ENCODE measurements at places on chromosomes 7 and 10.

DNA sequence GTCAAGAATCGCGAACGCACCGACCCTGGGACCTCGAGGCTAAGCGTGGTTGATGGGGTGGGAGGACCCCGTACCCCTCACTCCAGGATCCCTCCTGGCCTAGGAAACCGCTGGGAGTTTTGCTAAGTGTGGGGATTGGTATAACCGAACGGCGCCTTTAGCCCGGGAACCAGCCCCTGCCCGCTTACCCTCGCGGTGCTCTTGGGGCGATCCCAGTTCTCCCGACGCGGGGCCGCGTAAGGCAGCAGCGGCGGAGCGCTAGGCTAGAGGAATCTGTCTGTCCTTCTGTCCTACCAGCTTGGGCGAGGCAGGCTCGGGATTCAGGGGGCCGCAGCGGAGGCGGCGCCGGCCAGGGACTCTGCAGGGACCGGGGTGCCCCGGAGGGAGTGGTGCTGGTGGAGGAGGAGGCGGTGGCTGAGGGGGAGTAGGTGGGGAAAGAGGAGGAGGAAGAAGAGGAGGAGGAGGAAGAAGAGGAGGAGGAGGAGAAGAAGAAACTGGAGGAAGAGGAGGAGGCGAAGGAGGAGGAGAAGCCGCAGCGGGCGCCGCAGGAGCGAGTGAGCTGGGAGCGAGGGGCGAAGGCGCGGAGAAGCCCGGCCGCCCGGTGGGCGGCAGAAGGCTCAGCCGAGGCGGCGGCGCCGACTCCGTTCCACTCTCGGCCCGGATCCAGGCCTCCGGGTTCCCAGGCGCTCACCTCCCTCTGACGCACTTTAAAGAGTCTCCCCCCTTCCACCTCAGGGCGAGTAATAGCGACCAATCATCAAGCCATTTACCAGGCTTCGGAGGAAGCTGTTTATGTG lies 439 bp upstream of the EMX2 start:
- no peak for DNase-seq

- DNase-seq, result no peak
Observed at GRCh38 chr7:124532166-124532565, 233.4 kb downstream of the GPR37 start.

DNA sequence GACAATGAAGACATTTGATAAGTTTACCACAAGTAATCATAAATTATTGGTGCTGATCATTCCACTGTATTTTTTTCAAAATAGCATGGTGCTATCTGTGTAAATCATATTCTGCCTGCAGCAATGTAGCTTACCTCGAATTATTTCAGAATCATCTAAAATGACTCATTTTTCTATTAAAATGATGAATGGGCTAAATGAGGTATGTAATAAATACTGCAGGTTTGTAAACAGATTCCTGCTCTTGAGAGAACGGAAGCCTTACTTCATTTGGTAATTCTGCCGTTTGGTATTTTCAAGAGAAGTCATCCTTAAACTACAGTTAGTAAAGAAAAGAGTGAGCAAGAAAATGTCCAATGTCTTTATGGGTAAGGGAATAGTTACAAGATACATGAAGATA lies 115.9 kb downstream of the CHCHD3 start:
- no peak for DNase-seq

DNA sequence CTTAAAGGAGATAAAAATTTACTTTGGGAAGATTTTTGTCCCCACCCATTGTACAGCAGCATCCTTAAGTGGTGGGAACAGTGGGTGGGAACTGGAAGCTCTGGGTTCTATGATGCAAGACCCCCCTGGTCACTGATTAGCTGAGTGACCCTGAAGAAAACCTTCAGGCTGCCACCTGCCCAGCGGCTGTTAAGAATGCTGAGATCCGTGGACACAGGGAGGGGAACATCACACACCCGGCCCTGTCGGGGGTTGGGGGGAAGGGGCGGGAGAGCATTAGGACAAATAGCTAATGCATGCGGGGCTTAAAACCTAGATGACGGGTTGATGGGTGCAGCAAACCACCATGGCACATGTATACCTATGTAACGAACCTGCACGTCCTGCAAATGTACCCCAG lies 14.5 kb downstream of the CARD11 start:
- DNase-seq, result no peak

- DNase-seq, result no peak
Observed at GRCh38 chr7:69790977-69791724, 192.9 kb downstream of the AUTS2 start.

DNA sequence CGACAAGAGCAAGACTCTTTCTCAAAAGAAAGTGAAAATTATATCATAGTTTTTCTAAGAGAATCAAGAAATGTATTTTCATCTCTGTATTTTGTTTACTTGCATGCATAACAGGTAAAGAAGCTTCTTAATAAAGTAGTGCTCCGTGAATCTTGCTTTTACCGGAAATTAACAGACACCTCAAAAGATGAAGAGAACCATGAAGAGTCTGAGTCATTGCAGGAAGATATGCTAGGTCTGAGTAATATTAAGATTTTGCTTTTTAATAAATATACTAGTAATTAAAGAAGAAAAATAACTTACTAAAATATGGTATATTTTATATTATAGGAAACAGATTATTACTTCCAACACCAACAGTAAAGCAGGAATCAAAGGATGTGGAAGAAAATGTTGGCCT lies 39.5 kb upstream of the STOX1 start:
- no peak for DNase-seq

GRCh38 chr10:14236341-14236740 lies 94.4 kb downstream of the FRMD4A start:
- no peak for DNase-seq

DNA sequence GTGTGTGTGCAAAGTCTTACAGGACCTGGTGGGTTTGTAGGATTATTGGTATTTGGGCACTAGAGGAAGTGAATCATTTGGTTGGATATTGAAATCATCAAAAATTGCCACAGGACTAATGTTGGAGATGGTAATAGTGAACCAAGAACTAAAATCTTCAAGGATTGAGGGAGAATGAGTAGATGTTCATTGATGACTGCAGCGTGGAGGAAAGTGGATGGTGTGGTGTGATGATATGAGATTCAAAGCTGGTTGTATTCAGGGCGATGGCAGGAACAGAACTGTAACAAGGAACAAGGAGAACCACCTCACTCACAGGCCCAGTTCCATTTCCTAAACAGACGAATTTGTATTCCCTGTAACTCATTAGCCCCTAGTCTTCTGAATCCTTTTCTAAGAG lies 90.3 kb downstream of the TRIM24 start:
- DNase-seq, result no peak

DNA sequence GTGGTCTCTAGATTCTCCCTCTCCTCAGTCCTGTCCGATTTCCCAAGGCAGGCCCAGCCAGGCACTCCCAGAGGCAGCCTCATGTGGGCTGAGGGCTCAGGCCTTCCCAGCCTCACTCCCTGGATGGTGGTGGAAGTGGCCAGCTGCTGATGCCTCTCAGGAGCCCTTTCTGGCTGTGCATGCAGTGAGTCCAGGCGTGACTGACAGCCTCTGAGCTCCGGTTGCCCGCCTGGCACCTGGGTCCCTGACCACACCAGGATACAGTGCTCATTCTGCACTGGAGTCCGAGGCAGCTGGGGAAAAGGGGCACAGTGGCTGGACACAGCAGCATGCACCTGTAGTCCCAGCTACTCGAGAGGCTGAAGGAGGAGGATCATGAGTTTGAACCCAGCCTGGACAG lies 132.6 kb downstream of the CUL2 start:
- no peak for DNase-seq

DNA sequence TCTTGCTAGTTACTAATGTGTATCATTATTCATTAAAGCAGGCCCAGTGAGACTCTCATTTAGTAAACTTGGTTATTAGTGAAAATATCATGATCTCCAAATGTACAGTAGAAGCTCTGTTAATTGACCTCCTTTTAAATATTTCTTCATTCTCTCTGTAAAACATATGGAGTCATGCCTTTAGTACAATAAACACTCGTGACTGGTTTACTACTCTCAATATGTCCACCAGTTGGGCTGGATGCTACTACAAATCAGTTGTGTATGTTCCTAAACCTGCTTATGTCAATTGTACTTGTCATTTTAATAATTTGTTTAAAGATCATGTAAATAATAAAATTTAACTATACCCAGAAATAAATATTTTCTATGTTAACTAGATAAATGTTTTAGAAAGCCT lies 68.6 kb upstream of the COMTD1 start:
- DNase-seq, result no peak

DNA sequence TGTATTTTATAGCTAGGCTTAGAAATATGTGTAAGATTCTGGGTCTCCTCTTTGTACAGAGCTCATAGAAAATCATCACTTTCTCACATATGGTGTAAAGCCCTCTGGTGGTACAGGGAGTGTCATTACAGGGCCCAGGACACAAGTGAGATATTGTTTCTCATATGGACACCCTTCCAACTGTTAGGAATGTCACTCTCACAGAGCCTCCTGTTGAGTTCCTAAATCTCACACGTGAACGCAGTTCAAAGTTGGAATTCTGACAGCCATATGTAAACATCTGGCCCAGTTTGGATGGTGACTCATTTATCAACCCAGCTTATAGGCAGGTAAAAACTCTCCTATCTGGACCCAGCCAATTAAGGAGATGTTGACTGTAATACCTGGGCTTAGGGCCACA lies 35.4 kb upstream of the ZNF107 start:
- DNase-seq, result no peak

DNA sequence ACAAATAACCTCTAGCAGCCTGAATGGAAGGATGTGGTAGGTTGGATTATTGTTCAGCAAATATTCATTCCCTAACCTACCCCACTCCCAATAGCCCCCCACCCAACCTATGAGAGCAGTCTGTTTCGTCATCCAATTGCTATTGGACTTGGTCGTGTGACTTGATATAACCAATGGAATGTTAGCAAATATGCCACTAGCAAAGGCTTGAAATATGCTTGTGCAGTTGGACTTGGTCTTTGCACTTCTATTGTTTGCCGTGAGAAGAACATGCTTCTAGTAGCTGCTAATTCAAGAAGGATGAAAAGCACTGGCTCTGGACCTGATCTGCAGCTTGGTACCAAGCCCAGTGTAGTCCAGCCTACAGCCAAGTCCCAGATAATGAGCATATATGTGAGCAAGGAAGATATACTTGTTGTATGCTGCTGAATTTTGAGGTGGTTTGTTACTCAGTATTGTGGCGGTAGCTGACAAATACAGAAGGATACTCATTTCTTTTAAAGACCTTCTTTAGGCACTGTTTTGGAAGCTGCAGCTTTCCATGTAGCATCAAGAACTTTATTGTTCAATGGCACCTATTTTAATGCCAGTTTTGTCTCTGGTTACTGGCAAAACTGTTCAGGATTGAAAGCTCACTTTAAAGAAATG lies 180.4 kb downstream of the EXOC4 start:
- DNase-seq, result no peak

DNA sequence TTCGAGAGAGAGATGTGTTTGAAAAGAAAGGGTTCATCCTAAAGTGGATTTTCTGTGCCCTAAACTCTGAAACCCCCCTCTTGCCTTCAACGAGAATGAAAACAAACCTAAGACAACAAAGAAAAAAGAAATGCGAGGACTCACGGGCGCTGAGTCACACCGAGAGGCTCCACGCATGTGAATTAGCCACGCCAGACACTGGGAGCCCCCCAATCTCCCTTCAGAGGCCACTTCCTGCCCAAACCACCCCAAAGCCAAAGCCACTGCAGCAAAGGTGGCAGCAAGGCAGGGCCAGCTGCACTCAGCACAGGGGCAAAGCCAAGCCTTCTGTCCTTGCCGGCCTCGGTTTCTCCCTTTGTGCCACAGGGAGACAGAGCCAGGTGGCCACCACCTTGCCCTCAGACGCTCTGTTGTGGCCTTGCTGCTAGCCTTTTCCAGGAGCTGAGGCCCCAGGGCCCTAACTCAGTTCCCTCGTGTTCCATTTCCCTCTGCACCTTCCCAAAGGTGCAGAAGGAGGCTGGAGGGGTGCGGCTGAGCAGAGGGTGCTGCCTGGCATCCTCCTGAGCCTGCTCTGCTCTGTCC lies 93.3 kb downstream of the FAM53B start:
- no peak for DNase-seq

- no peak for DNase-seq
Observed at GRCh38 chr7:101128040-101128834, 1.3 kb downstream of the SERPINE1 start.

- no peak for DNase-seq
Observed at GRCh38 chr7:23247603-23248335, 1.2 kb downstream of the GPNMB start.

DNA sequence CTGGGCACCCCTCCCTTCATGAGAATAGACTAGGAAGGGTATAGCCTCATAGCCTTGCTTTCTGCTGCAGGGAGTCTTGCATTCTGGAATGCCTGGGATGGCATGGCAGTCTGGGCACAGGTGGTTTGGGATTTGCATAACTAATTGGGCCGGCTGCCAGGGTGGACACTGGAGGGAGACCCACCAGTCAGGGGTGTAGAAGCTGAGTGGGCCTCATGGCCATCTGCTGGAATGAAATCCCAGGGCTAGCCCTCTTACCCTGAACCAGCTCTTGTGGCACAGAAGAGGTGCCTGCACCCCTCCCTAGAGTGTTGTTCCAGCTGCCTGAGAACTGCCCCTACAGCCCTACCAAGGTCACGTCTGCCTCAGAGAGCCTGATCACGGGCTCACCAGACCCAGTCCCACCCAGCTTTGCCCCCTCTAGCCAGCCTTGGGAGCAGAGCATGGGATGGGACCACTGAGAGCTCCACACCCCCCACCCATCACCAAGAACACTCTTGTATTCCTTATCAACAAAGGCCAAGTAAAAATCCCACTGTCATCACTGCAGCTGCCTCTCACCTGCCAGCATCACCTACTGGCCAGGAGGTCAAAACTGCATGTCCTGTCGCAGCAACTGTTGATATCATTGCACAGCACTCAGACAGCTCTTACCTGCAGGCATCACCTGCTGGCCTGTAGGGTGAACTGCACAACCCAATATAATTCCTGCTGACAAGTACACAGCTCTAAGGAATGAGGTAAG lies 148.9 kb downstream of the ZEB1 start:
- no peak for DNase-seq

DNA sequence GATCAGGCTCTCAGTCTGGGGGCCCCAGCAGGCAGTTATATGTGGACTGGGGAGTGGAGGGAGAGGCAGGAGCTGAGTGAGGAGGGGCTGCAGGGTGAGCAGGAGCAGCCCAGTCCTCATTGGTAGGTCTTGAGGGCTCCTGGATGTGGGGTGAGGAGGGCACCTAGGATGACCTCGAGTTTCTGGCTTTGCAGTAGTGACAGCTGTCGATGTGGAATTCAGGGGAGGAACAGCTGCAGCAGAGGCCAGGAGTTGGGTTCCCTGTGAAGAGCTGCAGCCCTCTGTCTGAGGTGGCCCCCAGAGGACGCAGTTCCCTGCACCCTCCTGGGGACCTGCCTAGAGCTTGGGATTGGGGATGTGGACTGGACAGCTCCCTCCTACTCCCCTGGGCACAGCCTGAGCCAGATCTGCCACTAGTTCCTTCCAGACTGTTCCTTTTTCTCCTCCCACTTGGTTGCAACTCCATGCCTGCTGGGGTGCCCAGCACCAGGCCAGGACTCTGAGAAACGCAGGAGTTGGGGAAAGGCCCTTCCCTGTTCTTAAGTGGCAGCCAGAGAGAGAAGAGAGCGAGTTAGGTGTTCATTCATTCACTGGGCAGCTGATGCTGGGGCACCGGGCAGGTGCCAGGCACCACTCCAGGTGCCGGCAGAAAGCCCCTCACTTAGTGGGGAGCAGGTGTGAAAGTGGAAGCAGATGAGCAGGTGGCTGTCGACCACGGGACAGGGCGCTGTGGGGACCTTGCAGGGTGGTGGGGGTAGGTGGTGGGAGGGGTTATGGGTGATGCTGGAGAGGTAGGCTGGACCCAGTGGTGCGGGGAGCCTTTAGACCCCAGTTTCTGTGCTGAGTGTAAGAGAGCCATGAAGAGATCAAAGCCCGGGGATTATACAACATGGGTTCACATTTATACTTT lies 57.9 kb downstream of the PRF1 start:
- DNase-seq, result no peak

GRCh38 chr7:71329030-71329660 lies 197.2 kb downstream of the GALNT17 start:
- DNase-seq, result no peak

GRCh38 chr7:47914717-47915615 lies 33.3 kb downstream of the PKD1L1 start:
- DNase-seq, result no peak

Measured in stimulated activated CD8-positive, alpha-beta memory T cell treated with anti-CD3 and anti-CD28 coated beads, Interleukin-15, amount 100 ng/mL, for 24 hours (primary cell).